Stimulated activated CD8-positive, alpha-beta memory T cell treated with anti-CD3 and anti-CD28 coated beads, Interleukin-7, amount 100 ng/mL, for 1 hour (primary cell): ENCODE measurements at places on chromosomes 13 and 19.
A peak's percentile ranks its signal among the peaks of the same experiment; 100 is the strongest.

GRCh38 chr19:291561-292280 is 518 bp upstream of the PLPP2 start:
- no peak for DNase-seq

DNA sequence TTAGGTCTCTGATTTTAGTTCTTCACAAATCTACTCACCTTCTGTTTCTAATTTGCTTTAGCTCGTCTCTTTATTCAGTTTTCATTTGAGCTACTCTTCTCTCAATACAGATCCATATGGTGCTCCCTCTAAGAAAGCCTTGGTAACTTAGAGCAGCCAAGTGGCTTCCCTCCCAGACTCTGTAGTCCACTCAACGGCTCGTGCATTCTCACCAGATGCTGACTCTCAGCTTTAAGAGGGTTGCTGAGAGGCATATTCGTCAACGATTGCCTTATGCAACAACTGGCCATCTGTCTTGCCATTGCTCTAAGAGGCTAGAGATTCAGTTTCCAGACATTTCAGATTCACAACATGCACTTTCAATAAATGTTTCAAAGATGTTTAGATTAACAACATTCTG is 785.8 kb upstream of the SLC10A2 start:
- no peak for DNase-seq

DNA sequence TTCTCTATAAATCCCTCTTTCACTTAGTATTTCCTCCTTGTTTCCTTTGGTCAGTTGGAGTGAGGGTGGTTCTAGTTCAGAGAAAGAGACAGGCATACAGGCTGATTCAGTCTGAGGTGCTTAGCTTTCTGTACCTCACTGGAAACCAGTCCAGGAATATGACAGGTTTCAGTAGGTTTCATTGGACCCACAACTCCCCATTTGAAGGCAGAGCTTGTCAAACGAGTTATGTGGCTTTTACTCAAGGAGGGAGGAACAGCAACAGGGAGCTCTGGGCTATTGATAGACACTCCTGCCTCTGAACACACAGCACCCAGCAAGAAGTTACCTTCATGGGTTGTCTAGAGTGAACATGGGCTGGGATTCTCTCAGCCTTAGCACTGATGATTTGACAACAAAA is 14.5 kb downstream of the ACTN4 start:
- no peak for DNase-seq

GRCh38 chr19:53900191-53900860 is 8.8 kb upstream of the CACNG7 start:
- no peak for DNase-seq

GRCh38 chr19:41192574-41193429 is at the start of gene CYP2S1:
TSS of gene CYP2S1 (plus strand) at chr19:41193219. CDS start at chr19:41193265, 46 bp downstream.
- no peak for DNase-seq

GRCh38 chr19:16224293-16225045 is 26.8 kb downstream of the AP1M1 start:
- no peak for DNase-seq

DNA sequence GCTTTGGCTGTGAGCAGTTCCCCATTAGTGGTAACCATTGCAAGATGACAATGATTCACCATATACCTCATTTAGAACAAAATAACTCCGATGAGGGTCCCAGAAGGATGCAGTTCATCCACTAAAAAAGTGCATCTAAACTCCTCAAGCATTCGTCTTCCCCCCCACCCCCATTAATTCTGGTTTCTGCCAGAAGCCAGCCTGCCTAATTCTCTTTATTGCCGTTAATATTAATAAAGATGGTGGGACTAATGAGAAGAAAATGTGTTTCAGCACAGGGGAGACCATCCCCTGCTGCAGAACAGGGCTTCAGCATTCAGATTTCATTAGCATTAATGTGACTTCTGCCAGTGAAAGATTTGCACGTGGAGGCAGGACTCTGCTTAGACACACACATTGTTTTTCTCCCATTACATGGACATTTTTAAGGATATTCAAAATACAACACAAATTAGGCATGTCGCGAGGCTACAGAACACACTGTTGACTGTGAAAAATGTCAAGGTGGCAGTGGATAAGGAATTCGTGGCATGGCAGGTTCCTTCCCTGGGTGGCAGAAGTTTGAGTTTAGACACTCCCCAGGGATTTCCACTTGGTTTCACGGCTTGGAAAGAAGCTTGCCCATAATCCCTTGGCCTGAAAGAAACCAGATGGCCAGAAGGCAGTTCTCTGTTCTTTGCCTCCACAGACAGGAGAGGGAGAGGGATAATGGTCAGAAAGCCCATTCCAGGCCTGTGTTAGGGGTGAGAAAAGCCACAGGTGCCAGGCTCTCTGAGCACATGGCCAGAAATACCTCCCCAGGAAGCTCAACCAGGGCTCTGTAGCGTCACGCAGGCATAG is 236.5 kb downstream of the FOXO1 start:
- DNase-seq, result no peak

GRCh38 chr19:32404933-32405430 is 588 bp upstream of the DPY19L3 start:
- DNase-seq, result peak; percentile 1

- peak; percentile 46 for DNase-seq
Observed at GRCh38 chr19:35142606-35143230, 337 bp upstream of the FXYD7 start.

- no peak for DNase-seq
Observed at GRCh38 chr13:74025369-74025768, 108.8 kb downstream of the KLF12 start.

- no peak for DNase-seq
Observed at GRCh38 chr13:48265217-48265815, 32.3 kb downstream of the ITM2B start.
